ENCODE measurements at places on chromosomes 12 and 14. TPM values are rescaled to one million over a fixed set of nuclear protein-coding genes. Genes with fewer than 3 reads are reported as not detected.

RAPGEF3 gene
- 37.3 TPM for total RNA-seq

PRR4 gene
- total RNA-seq = 1.8 TPM

TMCC3 gene
- 1.5 TPM for total RNA-seq

LIN7A gene
- total RNA-seq = 13.7 TPM

SLC6A15 gene
- not detected for total RNA-seq

ENDOU gene
- total RNA-seq = not detected

ADAM21 gene
- 0.38 TPM for total RNA-seq

CRACR2A gene
- total RNA-seq = 4.5 TPM

C12orf60 gene
- total RNA-seq = 2.0 TPM

TAMALIN gene
- total RNA-seq = 20.3 TPM

JAG2 gene
- 34.6 TPM for total RNA-seq

MAPK1IP1L gene
- 65.0 TPM for total RNA-seq

RHOJ gene
- total RNA-seq = 18.3 TPM

FITM1 gene
- 129 TPM for total RNA-seq

SLC6A12 gene
- total RNA-seq = 0.68 TPM

DIO2 gene
- total RNA-seq = 1.6 TPM

TGM1 gene
- 1.1 TPM for total RNA-seq

KRT83 gene
- not detected for total RNA-seq

PLBD1 gene
- total RNA-seq = 24.4 TPM

CSRNP2 gene
- 25.7 TPM for total RNA-seq

PLCZ1 gene
- total RNA-seq = not detected

DTX1 gene
- 3.7 TPM for total RNA-seq

HNRNPC gene
- 266 TPM for total RNA-seq

All from Right ventricle myocardium inferior (tissue), 1 donor.